ENCODE measurements at places on chromosomes 1 and 21. TPM values are rescaled to one million over a fixed set of nuclear protein-coding genes. Genes with fewer than 3 reads are reported as not detected.
A peak's percentile ranks its signal among the peaks of the same experiment; 100 is the strongest.

- H3K27me3 ChIP-seq, result no peaks in the 10 kb centered on the region
- no peaks in the 10 kb centered on the region for H3K4me1 ChIP-seq
- DNase-seq, result no peak
- no peak overlapping the region for H3K4me3 ChIP-seq
Observed at GRCh38 chr1:190897233-190897632, 419.6 kb upstream of the BRINP3 start.

DNA sequence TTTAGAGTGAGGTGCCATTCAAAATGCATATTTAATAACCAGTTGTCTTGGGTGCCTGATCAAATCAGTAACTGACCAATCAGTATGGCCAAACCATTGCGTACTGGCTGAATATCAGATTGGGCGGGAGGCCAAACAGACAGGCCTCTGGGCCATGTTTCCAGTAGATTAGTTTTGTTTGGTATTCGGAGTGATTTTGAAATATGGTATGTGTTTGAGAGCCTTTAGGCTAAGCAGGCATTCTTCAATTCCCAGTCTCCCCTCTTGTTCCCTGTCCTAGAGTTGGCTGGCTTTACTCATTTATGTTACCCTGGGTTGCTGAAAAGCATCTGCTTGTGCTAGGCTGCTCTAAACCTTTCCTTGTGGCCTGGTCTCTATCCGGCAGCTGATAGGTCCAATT is 80.1 kb downstream of the BACH1 start:
- peaks cover 13% of the 10 kb centered on the region for H3K4me1 ChIP-seq
- no peak overlapping the region for H3K4me3 ChIP-seq
- peak; percentile 34 for DNase-seq
- H3K27ac ChIP-seq, result no peak overlapping the region
- H3K27me3 ChIP-seq, result no peaks in the 10 kb centered on the region
- peaks cover 3% of the 10 kb centered on the region for H3K36me3 ChIP-seq

- H3K27ac ChIP-seq, result no peak overlapping the region
- peaks cover 6% of the 10 kb centered on the region for H3K4me1 ChIP-seq
- H3K36me3 ChIP-seq, result no peaks in the 10 kb centered on the region
Observed at GRCh38 chr1:100440075-100440809, 87.9 kb downstream of the CDC14A start.

GRCh38 chr21:38527737-38528136 is 29.5 kb upstream of the ERG start:
- H3K27ac ChIP-seq, result no peak overlapping the region
- DNase-seq, result no peak
- no peaks in the 10 kb centered on the region for H3K4me1 ChIP-seq
- H3K4me3 ChIP-seq, result no peak overlapping the region

- peaks cover 31% of the 10 kb centered on the region for H3K4me1 ChIP-seq
- H3K27me3 ChIP-seq, result no peaks in the 10 kb centered on the region
- DNase-seq, result peak; percentile 97
- H3K27ac ChIP-seq, result peak overlapping the region; percentile 39
- H3K36me3 ChIP-seq, result no peaks in the 10 kb centered on the region
- H3K4me3 ChIP-seq, result no peak overlapping the region
Observed at GRCh38 chr1:93988634-93989350, 79.6 kb upstream of the GCLM start.

GRCh38 chr1:109912214-109912861 is 1.7 kb downstream of the CSF1 start:
- no peak overlapping the region for H3K27ac ChIP-seq
- DNase-seq, result no peak
- H3K4me1 ChIP-seq, result peaks cover 24% of the 10 kb centered on the region
- no peaks in the 10 kb centered on the region for H3K36me3 ChIP-seq
- peaks cover 8% of the 10 kb centered on the region for H3K27me3 ChIP-seq

GRCh38 chr21:45859762-45860357 is 121.7 kb upstream of the COL6A1 start:
- H3K4me1 ChIP-seq, result peaks cover 15% of the 10 kb centered on the region
- H3K4me3 ChIP-seq, result no peak overlapping the region
- no peak for DNase-seq
- no peak overlapping the region for H3K27ac ChIP-seq
- H3K27me3 ChIP-seq, result no peaks in the 10 kb centered on the region

CFHR2 gene
- not detected for total RNA-seq

- H3K27me3 ChIP-seq, result no peaks in the 10 kb centered on the region
- DNase-seq, result no peak
- no peaks in the 10 kb centered on the region for H3K36me3 ChIP-seq
- H3K4me1 ChIP-seq, result no peaks in the 10 kb centered on the region
Observed at GRCh38 chr1:17177651-17178050, 27.3 kb upstream of the PADI1 start.

DNA sequence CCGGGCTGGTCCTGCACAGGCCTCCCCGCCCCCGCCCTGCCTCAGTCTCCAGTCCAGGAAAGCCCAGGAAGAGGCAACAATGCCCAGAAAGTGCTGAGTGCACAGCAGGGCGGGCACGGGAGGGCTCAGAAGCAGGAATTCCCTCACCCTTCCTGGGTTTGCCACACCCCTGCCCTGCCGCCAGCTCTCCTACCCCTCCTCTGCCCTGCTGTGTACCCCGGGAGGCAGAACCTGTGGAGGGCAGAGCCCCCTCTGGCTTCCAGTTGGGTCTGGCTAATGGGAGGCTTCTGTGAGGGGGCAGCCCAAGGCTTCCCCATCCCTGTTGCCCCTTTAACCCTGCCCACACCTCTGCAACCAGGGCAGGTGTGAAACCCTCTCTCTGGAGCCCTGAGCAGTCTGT is 47.5 kb upstream of the CSF3R start:
- H3K36me3 ChIP-seq, result no peaks in the 10 kb centered on the region
- H3K4me3 ChIP-seq, result no peak overlapping the region
- H3K27me3 ChIP-seq, result no peaks in the 10 kb centered on the region
- no peaks in the 10 kb centered on the region for H3K4me1 ChIP-seq

DNA sequence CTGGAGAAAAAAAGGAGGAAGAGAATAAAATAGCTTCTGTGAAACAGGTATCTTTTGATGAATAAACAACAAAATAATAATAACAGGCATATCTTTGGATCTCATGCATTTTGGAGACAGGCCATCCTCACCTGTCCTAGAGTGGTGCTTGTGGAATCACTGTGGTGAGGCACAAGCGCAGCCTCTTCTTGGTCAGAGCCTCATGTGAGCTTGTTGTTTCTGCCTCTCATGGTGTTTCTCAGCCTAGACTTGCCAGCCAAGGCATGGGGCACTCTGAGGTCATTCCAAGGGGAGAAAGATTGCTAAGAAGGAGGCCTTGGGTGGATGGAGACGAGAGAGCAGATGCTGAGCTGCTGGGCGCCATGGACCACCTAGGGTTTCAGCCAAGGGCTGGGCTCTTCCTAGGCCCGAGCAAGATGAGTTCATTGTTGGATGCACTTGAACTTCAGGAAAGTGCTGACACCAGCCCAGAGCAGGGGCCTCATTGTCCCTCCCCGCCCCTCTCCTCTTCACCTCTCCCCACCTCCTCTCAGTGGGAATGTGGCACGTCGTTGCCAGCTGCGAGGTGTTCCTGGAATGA is 49.5 kb downstream of the ATP5PO start:
- peaks cover 4% of the 10 kb centered on the region for H3K4me1 ChIP-seq
- no peaks in the 10 kb centered on the region for H3K36me3 ChIP-seq
- H3K4me3 ChIP-seq, result no peak overlapping the region
- no peak for DNase-seq
